ENCODE measurements at places on chromosomes 5 and 9.

DNA sequence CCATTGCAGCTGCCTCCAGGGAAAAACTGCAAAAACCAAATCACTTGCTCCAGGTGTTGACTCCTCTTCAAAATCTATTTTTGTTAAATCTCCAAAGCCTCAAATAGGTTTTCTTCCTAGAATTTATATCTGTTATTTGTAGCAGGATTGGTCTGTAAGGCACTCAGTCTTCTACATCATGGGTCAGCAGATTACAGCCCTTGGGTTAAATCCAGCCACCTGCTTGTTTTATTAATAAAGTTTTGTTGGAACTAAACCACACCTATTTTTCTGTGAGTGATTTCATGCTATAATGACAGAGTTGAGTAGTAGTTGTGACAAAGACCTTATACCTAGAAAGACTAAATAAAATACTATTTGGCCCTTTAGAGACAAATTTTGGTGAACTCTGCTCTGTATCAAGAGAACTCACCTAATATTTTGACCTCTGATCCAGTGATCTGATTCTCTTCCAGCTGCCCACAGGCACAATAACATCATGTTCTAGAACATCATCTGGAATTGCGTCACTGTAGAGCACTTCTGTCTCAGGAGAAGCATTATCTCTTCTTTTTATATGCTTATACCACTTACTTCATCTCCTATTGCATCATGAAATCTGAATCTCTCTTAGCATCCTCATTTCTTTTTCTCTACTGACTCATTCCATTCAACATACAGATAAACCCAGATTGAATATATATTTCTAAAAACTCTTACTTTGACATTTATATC lies 130.1 kb downstream of the RPS23 start:
- DNase-seq: no peak

DNA sequence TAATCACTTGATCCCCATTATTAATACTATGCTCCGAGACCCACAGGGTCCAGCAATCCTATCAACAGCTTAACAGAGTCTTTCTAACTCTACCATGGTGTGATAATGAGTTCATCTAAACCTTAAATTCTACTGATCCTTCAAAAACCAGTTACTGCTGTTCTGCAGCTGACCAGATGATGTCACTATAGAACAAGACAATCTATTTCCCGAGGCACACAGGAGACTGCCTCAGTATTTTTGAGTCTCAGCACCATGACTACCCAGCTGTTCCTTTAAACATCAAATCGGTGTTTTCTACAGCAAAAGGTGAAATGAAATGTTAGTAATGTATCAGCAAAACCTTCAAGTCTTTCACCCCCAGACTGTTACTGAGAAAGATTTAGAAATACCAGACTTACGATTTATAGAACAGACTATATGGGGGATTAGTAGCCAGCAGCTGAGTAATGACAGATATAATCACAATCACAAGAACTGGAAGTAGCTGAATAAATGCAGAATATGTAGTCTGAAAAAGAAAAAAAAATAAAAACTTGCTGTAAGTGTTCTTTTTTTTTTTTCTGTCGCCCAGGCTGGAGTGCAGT lies 16.9 kb downstream of the DNAJC18 start:
- DNase-seq: peak; percentile 29

GRCh38 chr5:56070851-56071465 lies 76.2 kb upstream of the IL6ST start:
- no peak for DNase-seq

DNA sequence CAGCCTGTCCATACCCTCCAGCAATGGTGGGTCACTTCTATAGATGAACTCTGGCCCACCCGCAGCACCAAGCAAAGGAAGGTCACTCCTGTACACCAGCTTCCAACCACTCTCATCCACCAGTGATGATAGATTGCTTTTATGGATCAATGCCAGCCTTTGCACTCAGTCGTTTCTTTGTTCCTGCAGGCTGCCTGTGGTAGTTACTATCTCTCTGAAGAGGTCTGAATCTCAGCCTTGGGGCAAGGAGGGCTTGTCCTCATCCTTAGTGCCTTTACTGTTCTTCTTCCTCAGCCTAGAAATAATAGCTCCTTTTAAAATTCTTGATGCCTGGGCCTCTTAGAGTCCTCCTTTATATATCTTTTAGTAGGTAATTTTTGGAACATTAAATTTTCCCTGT lies 100.8 kb downstream of the TMC1 start:
- DNase-seq: no peak

- DNase-seq: no peak
These were observed 17.9 kb downstream of the OR13J1 start for GRCh38 chr9:35852267-35852815.

DNA sequence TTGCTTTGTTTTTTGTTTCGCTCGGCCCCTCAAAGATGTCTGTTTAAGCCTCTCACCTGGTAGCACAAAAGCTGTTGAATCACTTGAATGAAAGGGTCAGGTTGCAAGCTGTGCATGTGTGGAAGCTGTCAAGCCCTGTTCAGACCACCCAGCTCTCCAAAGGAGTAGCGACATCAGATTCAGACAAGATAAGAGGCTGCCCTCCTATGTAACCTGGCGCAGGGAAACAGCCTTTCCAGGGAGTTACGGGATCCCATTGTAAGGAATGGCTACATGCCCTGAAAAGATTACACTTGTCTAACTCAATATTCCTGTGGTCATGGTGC lies 2.9 kb downstream of the FREM1 start:
- no peak for DNase-seq

DNA sequence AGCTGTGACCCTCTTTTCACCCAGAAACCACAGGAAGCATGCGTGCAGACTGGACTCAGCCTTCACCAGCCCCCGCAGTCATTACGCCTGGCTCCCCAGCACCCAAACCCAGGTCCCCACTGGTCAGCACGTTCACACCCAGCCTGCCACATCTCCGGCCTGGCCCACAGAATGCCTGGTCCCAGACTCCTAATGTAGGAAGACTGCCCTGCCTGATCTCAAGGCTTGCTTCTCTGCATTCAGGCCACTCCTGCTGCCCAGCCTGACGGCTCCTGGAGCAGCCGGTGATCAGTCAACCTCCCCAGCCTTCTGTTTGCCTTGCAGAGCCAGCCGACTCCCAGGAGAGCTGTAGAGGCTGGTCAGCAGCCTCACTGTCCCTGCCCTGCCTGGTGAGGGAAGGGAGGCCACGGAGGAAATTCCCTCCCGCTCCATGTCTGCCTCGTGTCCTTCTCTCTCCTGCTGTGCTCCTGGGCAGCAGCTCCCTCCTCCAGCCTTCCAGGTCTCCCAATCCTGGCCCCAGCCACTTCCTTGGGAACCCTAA lies 25.4 kb downstream of the ADAMTS2 start:
- DNase-seq: no peak

DNA sequence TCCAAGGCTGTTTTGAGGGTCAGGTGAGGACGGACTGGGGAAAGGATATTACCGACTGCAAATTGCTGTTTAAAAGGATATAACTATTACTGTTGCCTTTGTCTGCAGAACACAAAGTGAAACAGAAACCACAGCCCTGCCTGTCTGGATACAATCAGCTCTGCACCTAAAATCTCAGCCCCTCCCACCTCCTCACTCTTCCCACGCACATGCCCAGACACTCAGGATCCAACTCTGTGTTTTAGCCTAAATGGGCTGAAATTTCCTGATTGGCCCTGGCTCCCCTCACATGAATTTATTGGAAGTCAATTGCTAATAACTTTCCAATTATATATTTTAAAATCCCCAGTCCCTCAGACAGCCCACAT lies 176.3 kb upstream of the PPP1R26 start:
- no peak for DNase-seq

- DNase-seq: no peak
These were observed 22.3 kb downstream of the DMGDH start for GRCh38 chr5:79047199-79047598.

GRCh38 chr9:136378170-136379002 lies 4.9 kb upstream of the CARD9 start:
- no peak for DNase-seq

- DNase-seq: no peak
These were observed 1.7 kb downstream of the TLE1 start for GRCh38 chr9:81687521-81688261.

DNA sequence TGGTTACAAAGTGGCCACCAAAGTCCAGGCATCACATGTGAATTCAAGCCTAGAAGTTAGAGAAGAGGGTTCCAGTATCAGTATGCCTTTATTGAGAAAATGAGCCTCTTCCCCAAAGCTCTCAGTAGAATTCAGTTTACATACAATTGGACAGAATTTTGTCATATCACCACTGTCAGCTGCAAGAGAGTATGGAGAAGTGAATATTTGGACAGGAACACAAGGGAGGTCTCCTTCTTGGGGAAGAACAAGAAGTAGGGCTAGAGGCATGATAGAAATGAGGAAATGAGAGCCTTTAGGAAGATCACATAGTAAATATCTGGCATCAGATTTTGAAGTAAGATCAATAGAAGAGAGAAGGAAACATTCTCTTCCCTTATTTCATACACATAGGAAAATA lies 27.8 kb upstream of the VLDLR start:
- no peak for DNase-seq

DNA sequence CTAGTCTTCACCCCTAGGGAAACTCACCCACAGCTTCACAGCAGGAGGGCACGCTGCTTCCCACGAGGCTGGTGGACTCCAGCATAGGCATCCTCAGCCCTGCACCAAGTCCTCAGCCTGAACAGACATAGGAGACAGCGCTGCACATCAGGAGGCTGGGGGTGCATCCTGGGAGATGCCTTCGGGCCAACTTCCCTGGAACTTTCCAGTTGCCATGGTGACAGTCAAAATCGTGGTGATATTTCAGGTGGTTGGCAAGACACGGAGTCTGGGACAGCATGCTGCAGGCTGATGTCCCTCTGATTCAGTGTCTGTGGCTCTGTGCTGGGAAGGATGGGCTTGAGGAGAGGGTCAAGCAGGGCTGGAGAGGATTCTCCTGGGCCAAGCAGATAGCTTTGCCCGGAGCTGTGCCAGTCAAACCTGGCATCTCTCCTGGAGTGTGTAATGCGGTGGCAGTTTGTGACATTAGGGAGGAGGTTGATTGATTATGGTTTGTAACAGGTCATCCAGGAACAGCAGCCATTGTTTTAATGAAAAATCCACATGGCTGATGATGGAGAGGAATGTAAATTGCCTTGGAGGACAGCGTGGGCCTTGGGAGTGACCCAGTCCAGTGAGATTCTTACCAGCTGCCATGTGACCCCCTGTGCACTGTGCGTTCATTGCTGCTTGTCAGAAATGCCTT lies 35.6 kb upstream of the SEMA4D start:
- DNase-seq: no peak

- no peak for DNase-seq
These were observed 10.7 kb downstream of the NANS start for GRCh38 chr9:98067184-98067583.
